ENCODE measurements at places on chromosomes 2 and 18.

DNA sequence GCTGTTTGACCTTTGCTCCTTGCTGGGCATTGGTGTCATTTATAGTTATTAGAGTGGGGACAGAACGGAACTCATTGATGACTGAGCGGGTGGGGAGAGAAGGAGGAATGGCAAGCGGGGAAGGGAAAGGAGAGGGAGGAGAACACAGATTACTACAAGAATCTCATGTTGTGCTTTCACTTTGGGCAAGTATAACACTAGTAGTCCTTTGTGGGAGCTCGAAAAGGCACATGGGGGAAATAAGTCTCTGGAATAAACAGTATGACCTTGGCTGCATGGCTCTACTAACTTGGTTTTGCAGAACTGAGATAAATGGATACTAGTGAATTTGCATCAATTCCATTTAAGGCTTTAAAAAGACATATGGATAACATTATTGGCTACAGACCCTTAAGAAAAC lies 161.7 kb upstream of the NABP1 start:
- DNase-seq = no peak

- no peak for DNase-seq
Observed at GRCh38 chr2:20052861-20053281, 1.4 kb upstream of the LAPTM4A start.

GRCh38 chr2:25521665-25522387 lies 151.6 kb downstream of the DTNB start:
- no peak for DNase-seq

DNA sequence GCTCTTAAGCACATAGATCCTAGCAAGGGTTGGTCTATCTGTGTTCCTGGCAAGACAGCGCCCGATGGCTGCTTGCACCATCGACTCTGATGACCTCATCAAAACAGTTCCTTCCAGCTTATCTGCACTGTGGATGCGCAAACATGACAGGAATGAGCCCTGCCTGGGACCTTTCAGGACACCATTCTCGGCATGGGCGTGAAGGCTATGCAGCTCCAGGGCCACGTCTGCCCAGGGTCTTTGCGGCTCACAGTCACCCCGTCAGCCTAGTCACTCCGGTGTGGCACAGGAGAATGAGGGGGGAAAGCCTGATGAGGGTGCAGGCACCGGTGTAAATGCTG lies 147.8 kb upstream of the TWIST2 start:
- no peak for DNase-seq

DNA sequence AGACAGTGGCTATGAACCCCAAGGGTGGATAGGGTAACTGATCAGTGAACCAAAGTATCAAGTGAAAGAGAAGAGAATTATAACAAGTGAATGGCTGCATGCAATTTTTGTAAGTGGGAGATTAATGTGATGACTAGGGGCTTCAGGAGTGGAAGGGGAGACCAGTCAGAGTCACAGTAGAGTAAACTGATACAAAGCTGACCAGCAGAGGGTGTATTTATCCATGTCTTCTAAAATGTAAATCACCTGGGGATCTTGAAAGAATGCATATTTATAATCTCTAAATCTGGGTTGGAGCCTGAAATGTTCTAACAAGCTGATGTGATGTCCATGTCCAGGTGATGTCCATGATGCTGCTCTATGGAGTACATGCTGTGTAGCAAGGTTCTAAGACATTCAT lies 1351.3 kb upstream of the CHAC2 start:
- DNase-seq = no peak
